HFF-Myc (cell line): ENCODE measurements at places on chromosomes 16 and 17.

DNA sequence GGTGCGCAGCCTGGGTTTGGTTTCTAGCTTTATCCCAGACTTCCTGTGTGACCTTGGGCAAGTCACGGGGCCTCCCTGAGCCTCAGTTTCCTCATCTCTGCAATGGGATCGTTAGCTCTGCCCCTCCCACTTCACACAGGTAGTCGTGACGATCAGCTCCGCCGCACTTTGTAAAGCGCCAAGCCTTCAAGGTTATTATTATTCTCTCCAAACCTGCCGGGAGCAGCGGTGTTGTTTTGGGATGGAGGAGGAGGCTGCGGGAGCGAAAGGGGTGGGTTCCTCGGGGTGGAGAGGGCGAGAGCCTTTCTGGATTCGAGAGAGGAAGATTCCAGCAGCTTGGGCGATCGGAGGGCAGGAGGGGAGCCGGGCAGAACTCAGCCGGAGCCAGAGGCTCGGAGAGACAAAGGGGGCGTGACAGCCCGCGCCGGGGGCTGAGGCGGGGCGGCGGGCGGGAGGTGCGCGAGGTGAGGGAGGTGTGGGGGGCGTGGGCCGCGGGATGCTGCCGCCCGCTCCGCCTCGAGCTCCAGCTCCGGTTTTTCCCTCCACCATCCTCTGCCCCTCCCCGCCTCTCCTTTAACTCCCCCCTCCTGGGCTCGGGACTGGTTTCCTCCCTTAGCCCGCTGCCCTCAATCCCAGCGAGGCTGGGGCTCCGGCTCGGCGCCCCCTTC, at the start of gene EFNB3:
EFNB3 (plus strand) TSS at position 602 of the 668 bp plus-strand sequence. CDS start 397 bp downstream, outside the sequence.
- no peak for DNase-seq

- DNase-seq, result no peak
Measured at GRCh38 chr17:72405662-72406230, 284.9 kb downstream of the SOX9 start.

DNA sequence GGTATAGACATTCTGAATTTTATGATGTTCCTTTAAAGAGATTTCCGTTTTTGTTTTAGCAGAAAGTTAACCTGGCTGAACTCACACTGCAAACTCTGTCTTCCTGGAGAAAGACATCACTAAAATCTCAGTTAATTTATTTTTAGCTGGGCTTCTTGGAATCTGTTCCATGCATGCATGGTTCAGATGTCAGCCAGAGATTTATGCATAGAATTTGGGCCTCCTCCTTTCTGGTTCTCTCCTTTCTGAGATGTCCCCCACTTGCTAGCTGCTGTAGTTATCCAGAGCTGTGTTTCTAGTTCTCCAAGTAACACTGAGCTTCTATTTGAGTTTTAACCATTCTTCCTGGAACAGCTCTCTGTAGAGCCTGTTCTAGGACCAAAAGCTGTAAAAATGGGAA, 77.3 kb upstream of the TANC2 start:
- no peak for DNase-seq

- DNase-seq, result peak; percentile 84
Measured at GRCh38 chr16:54430491-54431030, 144.0 kb upstream of the IRX3 start.

GRCh38 chr16:67528222-67528869, at the start of gene RIPOR1:
RIPOR1 (plus strand) TSS chr16:67528829; CDS start chr16:67538447, 9,618 bp downstream.
- DNase-seq, result no peak

GRCh38 chr17:68468334-68468733, 11.0 kb upstream of the WIPI1 start:
- DNase-seq, result no peak

DNA sequence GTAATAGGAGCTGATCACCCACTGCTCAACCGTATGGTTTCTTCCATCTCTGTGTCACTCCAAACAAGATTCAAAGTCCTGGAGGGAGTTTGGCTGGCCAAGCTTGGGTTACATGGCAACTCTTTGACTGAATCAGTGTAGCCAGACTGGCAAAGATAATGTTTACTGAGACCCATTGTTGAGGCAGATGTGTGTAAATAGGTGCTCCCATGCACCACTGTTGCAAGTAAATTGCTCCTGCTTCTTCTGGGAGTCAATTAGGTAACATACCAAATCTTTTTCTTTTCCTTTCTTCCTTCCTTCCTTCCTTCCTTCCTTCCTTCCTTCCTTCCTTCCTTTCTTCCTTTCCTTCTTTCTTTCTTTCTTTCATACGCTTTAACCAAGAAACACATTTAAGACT, 86.3 kb upstream of the DHX40 start:
- DNase-seq, result no peak

- no peak for DNase-seq
Measured at GRCh38 chr16:53912155-53912554, 208.2 kb downstream of the FTO start.

- DNase-seq, result no peak
Measured at GRCh38 chr17:21171970-21172510, 41.9 kb downstream of the TMEM11 start.

DNA sequence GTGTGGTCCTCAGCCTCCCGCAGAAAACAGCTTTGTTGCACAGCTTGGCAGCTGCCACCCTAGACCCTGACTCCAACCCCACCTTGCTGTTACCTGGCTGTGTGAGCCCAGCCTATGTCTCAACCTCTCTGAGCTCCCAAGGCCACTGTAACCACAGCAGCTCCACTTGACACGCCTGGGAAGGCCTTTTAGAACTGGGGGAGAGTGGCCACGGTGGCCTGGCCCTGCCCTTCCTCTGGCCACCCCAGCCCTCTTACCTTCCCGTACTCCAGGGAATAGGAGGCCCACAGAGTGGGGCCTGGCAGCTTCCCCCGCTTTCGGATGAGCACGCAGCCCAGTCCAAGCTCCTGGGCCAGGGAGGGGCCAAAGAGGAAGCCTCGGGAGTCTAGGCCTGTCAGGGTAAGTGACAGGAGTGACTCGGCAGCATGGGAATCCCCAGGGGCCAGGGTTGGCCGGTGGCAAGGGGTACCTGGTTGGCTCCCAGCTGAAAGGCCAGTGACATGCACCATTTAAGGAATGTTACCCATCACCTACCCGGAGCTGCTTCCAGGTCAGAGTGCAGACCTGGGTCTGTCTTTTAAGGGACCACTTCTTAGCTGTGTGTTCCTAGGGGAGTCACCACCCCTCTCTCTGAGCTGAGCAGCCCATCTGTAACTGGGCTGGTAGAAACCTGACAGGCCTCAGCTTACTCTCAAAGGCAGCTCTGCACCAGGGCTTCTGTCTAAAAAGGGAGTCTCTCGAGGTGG, 1.4 kb downstream of the APRT start:
- no peak for DNase-seq

DNA sequence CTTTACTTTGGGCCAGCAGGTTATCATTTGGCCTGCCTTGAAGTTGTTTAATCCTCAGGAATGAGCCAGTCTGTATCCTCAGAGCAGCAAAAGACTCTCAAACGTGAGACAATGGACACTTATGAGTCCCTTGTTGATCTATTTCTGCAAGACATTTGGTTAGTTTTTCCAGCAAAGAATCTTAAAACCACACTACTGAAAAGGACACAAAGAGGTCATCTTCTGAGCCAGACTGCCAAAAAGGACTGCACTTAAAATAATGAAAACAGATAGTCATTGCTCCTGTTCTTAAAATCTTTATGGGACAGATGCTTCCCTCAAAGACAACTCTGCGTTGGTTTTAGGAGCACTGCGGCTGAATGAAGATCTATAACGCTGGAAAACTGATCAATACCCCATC, 205.7 kb upstream of the PSMD7 start:
- DNase-seq, result no peak

DNA sequence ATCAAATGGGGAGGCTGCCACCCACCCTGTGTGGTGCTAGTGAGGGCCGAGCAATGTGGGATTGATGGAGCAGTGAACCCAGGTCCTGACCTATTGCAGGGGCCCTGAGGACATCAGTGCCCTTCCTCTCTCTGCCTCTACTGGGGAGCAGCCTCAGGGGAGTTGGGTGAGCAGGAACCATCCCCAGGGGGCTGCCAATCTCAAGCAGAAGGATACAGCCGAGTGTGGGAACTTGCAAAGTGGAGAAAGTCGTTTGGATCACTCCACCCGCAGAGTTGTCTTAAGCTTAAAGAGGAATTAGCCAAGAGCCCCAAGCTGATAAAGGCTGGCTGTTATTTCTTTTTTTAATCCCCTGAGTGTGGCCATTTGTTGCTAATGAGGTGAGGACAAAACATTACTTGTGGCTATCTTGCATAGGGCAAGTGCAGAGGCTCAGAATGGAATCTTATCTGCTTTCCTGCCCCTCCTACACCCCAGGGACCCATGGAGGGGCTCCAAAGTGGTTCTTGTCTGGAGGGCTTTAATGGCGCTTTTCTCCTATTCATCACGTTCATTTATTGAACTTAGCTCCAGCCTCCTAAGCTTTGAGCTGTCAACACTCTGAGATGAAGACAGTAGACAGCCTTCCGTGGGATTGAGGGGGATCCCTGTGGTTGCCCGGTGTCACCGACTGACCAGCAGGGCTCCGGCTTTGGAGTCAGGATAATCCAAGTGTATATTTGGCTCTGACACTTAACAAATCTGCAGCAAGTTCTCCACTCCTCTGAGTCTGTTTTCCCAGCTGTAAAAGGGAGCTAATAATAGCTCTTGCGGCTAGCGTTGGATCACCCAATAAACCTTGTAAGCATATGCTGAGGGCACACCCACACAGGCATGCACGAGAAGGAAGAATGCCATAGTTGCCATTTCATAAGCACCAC, 45.1 kb downstream of the MYH11 start:
- peak; percentile 81 for DNase-seq

- DNase-seq, result no peak
Measured at GRCh38 chr17:15422392-15422965, 44.9 kb downstream of the CDRT4 start.
